ACHN (cell line): ENCODE measurements at places on chromosomes 1 and 21.
A peak's percentile ranks its signal among the peaks of the same experiment; 100 is the strongest.

- no peak for DNase-seq
Observed at GRCh38 chr1:6074192-6074901, 28.7 kb downstream of the KCNAB2 start.

GRCh38 chr21:28018741-28019669 is 973.7 kb downstream of the LTN1 start:
- peak; percentile 62 for DNase-seq

- DNase-seq: no peak
Observed at GRCh38 chr1:231021540-231022031, 18.5 kb downstream of the FAM89A start.

- no peak for DNase-seq
Observed at GRCh38 chr1:156062189-156062588, 1.2 kb downstream of the RAB25 start.

GRCh38 chr1:203364094-203364801 is 13.3 kb upstream of the FMOD start:
- no peak for DNase-seq

DNA sequence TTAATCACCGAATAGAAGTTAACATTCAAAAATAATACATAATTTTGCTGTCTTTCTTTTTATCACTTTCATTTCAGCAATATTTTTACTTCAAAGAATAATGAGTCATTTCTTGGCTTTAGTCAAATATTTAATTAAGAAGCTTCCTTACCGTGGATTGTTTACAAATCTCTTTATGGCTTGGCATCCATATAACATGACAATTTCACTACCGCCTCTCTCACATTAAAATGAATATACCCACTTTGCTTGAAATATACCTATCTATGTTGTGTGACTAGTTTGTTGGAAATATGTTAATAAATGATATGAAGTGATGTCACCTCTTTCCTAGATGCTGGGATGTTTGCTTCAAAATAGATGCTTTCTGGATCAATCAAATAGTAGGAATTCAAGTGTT is 1203.9 kb downstream of the AMY1C start:
- DNase-seq: no peak

DNA sequence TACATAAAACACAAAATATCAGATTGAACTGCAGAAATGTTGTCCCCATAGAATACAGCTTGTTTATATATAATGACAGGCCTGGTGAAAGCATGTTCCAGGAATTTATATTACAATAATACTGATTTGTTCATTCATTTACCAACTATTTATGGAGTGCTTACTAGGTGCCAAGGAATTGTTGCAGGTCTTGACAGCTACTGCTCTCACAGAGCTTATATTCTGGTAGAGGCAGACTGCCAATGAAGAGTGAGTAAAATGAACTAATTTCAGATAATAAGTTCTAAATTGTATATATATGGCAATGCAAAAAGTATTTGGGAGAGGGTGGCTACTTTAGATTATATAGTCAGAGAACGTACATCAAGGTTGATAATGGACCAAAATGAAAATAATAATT is 152.0 kb downstream of the COQ8A start:
- no peak for DNase-seq

- no peak for DNase-seq
Observed at GRCh38 chr1:41379738-41380130, 18.5 kb downstream of the FOXO6 start.
